ENCODE measurements at places on chromosomes 3 and 15. TPM values are rescaled to one million over a fixed set of nuclear protein-coding genes. Genes with fewer than 3 reads are reported as not detected.

DNA sequence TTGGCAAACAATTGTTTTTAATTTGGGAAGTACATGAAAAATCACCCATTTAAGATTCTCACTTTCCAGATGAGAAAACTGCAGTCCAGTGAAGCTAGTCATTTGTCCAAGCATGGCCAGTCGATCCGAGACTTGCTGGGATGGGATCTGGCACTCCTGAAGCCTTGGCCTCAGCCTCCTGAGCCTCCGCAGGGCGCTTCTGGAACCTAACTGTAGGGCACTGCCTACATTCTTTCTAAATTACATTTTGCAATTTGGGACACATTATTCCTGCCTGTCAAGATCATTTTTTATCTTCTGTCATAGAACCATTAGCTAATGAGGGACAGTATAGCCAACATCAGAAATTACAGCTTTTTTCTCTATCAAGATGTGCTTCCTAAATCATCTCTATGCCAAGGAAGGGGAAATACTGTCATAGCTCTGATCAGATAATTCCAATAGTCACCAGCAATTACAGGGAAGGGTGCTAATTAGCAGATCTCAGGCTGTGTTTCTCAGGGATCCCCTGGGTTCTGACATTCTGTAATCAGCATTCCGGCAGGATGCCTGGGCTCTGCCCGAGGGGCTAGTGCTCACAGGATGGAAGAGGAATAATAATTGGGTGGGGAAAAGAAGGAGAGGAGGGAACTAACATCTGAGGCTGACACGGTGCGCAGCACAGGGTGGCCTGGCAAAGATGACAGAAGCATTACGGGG, 28.3 kb downstream of the ANAPC13 start:
- DNase-seq: no peak

DNA sequence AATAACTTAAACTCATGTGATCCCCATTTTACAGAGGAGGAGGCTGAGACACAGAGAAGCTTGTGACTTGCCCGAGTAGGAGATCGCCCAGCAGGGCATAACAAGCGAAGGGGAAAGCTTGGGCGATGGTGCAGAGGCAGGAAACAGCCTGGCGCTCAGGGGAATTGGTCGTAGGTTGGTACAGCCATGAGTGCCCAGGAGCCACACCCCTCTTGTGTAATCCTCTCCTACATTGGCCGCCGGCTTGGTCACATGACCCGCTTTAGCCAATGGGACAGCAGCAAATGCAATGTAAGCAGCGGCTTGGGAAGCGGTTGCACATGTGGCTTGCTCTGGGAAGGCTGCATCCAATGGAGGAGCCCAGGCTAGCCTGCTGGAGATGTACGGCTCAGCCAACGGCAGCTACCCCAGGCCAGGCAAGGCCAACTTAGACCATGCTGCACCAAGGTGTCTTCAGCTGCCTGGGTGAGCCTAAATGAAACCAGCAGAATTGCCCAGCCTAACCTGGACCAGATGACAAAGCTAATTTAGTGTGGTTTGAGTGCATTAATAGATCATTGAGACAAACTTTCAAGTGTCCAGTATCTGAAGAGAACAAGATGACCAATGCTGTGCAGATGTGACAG, 50.3 kb upstream of the SLC6A6 start:
- DNase-seq: peak; percentile 52

ALG3 gene
- total RNA-seq: 30.1 TPM

DZIP1L gene
- total RNA-seq: 18.1 TPM

GPR15 gene
- not detected for total RNA-seq

DNA sequence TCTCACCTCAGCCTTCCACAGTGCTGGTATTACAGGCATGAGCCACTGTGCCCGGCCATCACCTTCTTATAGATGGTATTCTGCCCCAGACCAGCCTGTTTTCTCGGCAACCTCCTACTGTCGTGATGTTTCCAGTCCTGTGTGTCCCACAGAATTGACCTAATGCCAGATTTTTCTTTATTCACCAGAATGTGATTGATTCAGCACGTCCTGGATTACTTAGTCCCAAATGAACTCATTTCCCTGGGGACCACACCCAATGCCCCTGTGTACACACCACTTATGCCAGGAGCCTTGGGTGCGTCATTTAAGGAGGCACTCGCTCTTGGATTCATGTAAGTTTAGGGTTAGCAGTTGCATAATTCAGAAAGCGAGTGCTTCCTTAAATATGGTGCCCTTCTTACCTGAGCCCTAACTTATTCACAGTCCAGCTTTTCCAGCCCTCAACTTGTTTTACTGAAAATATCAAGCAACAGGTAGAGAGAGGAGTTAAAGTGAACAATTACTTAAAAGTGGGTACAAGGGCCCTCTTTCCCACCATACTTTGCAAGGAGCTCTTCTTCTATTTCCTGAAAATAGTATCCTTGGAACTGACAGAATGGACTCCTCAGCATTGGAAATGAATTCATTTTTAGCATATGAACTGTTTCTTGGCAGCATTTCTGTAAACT, 64.6 kb upstream of the UBE2E1 start:
- DNase-seq: no peak

- DNase-seq: no peak
Measured at GRCh38 chr3:134432236-134432635, 53.5 kb downstream of the ANAPC13 start.

DNA sequence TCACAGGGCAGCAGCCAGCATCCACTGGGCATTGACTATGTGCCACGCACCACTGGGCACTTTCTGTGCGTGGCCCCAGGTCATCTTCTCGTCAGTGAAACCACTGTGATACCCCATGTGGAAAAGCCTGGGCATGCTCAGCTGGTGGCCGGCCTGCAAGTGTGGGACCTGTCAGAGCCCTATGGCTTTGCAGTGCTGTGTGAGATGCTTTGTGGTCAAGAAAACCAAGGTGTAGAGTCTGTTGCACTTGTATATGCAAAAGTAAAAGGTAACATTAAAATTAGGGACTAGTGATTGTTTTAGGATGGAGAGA, 69.5 kb downstream of the PGPEP1L start:
- DNase-seq: no peak

COMMD4 gene
- total RNA-seq: 156 TPM

IQCH gene
- total RNA-seq: 0.31 TPM

POPDC2 gene
- total RNA-seq: not detected

DNA sequence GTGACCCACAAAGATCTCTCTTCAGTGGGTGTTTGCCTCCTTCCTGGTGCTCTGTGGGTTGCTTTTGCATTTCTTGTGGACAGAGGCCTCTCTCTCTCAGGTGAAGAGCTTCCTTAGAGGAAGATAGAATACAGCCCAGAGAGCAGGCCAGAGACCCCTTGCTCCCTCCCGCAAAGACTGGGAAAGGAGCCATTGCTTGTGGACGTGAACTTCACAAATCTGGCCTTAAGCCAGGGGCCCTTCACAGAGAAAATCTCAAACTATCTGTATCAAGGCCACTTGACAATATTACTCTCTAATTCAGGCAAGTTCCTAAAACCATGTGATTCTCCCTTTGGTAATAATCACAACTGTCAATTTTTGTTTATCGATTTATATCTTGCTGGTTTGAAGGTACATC, 30.4 kb upstream of the CLK3 start:
- no peak for DNase-seq

- DNase-seq: no peak
Measured at GRCh38 chr3:10940106-10940505, 52.4 kb upstream of the SLC6A1 start.

CNTN4 gene
- total RNA-seq: not detected

DNA sequence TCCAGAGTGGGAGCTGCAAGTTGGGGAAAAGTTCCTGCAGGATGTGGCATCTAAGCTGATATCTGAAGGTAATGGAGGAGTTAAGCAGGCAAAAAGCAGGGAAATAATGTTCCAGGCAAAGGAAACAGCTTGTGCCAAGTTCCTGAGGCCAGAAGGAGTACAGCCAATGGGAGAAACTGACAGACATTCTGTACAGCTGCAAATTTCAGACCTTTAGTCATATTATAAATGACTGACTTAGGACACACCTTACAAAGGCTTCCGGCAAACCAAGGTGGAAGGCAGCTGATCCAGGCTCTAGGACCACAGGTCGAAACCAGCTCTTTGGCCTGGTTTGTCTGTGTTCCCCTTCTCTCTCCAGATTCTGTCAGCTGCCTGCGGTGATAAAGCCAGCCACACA, 9.3 kb downstream of the WWTR1 start:
- DNase-seq: no peak

RBPMS2 gene
- total RNA-seq: 0.11 TPM

GRCh38 chr15:52819253-52819652, 29.1 kb upstream of the ONECUT1 start:
- DNase-seq: no peak

DNA sequence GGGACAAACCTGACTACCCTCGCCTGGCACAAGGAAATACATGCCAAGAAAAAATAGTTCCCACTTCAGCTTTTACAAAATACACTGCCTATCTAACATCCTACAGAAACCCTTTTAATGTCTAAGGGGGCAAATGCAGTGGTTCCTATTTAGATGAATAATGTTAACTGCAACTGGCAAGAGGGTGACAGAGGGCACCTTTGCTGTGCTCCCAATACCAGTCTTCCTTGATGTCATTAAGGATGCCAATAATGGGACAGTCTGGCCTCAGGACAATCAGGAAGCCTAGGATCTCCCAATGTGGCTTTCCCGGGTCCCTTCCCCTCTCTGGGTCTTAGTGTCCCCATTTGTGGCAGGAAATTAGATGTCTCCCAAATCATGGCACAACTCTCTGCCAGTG, 13.9 kb downstream of the CSRNP1 start:
- DNase-seq: no peak

GRCh38 chr15:45048794-45049631, 26.0 kb downstream of the SORD start:
- no peak for DNase-seq

GRCh38 chr15:41544650-41545015, 576 bp upstream of the RPAP1 start:
- no peak for DNase-seq

- no peak for DNase-seq
Measured at GRCh38 chr3:95715128-95715527, 1099.3 kb upstream of the EPHA6 start.

DNA sequence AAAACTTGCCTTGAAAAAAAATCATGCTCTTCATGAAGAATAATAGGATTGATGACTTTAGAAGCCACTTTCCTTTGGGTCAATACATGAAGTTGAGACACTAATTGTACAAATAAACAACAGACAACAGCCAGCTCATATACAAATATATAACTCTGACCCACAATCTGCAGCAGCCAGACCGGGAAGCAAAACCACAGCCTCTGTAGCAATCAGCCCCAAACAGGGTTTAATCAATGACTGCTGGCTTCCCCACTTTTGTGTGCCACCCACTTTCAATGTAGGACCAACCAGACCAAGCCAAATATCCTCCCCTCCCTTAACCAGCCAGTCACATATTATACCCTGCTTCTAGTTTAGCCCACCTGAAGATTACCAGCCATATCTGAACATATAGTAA, 39.0 kb downstream of the IFT57 start:
- no peak for DNase-seq

DNA sequence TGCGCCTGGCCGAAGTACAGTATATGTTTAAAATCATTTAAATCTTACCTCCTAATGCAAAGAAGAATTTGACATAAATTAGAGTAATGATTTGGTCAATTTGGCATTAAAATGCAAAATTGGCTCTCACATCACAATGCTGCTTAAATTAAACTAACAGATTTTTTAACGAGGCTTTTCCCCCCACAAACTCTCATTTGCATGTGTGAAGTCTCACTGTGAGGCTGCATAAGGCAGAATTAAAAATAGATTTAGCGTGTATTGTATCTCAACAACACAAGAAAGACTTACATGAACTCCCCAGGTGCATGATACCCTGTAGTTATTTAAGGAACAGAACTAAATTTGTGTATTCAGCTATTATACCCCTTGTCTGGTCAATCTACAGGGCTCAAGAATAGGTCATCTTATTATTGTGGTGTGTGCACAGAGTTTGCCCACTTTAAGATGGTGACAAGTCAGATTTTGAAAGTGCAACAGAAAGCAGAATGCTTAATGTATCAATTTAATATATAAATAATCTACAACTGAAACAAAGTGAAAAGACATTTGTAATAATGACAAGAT, 897.9 kb downstream of the EPHA3 start:
- DNase-seq: no peak

GRCh38 chr15:69509131-69509530, 56.5 kb downstream of the RPLP1 start:
- DNase-seq: no peak

- DNase-seq: no peak
Measured at GRCh38 chr3:140499114-140499757, 178.6 kb upstream of the TRIM42 start.

- DNase-seq: no peak
Measured at GRCh38 chr15:92629975-92630626, 25.5 kb downstream of the FAM174B start.

DNA sequence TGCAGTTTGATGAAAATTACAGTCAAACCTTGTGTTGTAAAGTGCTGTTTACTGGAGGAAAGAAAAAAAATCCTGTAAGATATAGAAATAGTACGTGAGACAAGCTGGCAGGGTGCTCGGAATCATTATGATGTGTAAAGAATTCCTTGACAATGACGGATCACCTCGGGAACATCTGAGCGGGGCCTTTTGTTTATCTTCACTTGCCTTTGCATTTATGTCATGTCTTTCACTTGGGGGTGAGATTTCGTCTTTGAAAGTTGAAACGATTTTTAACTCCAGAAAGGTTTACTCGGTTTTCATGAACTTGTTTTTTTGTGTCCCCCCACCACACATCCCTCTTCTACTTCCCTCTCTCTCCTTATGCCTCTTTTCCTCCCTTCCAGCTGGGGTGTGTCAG, 128.3 kb upstream of the VEPH1 start:
- DNase-seq: no peak

GRCh38 chr3:39196671-39197356, 4.4 kb upstream of the XIRP1 start:
- no peak for DNase-seq

DNA sequence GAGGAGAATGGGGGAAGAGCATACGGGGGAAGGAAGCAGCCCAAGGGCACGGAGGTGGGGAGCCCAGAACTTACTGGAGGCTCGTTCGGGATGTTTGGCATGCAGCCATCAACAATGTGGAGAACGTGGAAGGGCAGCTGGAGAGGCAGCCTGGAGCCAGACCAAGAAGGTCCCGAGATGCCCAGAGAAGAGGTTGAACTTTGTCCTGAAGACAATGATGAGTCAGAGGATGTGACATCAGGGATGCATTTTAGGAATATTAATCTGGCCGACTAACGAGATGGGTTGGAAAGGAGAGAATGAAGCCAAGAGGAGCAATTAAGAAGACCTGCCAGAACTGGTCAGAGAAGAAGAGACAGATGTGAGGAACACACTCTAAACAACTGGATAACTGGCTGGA, 98.2 kb downstream of the SRGAP3 start:
- DNase-seq: no peak

SH2D7 gene
- total RNA-seq: not detected

GRCh38 chr3:129003578-129004112, 2.5 kb downstream of the EFCC1 start:
- DNase-seq: no peak

CSPG5 gene
- not detected for total RNA-seq

- no peak for DNase-seq
Measured at GRCh38 chr3:105767776-105768175, 101.0 kb downstream of the CBLB start.

- no peak for DNase-seq
Measured at GRCh38 chr3:34323517-34323916, 525.1 kb downstream of the PDCD6IP start.

GRCh38 chr3:196175722-196176121, 35.5 kb downstream of the ZDHHC19 start:
- no peak for DNase-seq

- no peak for DNase-seq
Measured at GRCh38 chr3:156381253-156381652, 173.7 kb downstream of the SSR3 start.

- DNase-seq: peak; percentile 47
Measured at GRCh38 chr15:44194323-44195150, 534 bp downstream of the FRMD5 start.

BCL2A1 gene
- total RNA-seq: not detected

ST8SIA2 gene
- 3.9 TPM for total RNA-seq

Data from SJSA1 (cell line).